ELR (cell line): ENCODE measurements at places on chromosomes 3 and 15.
A peak's percentile ranks its signal among the peaks of the same experiment; 100 is the strongest.

DNA sequence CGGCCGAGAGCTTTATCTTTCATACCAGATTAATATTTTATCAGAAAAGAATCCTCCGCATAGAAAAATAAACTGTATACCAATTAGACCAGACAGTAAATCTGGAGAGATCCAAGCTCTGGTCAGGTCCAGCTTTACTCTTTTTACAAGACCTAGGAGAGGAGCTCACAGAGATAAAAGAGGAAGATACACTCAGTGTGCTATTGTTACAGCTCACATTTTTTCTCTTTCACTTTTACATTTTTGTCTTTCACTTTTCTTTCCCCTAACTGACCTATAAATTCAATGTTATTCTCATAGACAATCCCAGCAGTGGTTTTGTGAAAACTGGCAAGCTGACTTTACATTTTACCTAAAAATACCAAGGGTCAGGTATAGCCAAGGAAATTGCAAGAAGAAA is 55.8 kb downstream of the GUCA1C start:
- no peak for DNase-seq

DNA sequence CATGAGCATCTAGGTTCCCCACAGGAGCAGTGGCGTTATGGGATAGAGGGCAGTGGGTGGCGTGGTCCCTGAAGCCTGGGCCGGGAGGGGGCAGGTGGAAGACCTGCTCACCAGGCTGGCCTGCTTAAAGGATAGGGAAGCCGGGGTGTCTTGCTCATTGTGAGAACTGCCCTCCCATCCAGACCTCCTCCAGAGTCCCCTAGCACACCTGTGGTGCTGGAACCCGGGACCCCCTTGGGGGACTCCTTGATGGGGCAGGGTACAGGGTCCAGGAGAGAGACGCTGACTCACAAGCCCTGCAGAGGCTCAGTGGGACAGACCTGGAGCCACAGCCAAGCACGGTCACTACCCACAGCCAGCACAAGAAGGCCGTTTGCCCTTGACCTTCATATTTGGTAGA is 2.8 kb upstream of the RHCG start:
- DNase-seq, result no peak

DNA sequence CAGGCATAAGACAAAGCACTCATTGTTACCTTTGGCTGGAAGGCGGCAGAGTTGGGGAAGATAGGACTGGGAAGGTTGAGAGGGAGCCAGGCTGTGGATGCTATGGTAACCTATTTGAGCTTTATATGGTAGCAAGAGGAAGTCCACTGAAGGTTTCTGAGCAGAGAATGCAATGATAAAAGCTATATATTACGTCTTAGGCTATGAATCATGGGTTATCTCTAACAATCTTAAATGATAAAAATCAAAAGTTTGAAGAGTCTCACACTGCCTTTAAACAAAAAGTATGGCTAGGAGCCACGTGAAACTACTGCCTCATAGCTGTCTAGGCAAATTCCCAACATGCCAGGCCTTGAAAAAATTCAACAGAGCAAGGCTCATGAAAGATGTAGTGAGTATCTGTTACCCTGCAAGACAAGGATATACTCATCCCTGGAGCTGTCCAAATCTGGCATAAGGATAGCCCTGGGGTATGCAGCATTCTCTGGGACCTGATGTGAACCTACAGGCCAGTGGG is 4.1 kb downstream of the P3H2 start:
- peak; percentile 80 for DNase-seq

- DNase-seq, result peak; percentile 65
Measured at GRCh38 chr3:170076715-170077238, 39.0 kb downstream of the GPR160 start.

DNA sequence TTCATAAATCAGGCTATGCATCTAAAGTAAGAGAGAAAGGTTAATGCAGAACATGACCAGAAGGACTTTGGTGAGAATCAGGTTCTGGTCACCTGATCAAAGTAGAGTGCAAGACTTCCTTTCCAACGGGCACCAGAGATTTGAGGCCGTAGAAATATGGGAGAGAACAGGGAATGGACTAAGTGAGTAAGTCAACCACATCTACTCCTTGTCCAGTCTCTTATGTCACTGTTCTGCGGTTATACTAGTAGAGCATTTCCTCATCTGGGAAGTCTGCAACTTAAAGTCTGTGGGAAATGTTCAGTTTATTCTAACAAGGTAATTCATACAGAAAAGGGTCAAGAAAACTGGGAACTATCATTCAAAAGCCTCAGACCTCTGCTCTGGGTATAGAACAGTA is 232.8 kb downstream of the CPNE4 start:
- DNase-seq, result no peak

GRCh38 chr3:33394403-33395054 is 45.7 kb downstream of the UBP1 start:
- DNase-seq, result no peak

GRCh38 chr3:15781637-15782402 is 16.0 kb downstream of the ANKRD28 start:
- DNase-seq, result no peak

- DNase-seq, result no peak
Measured at GRCh38 chr15:57747206-57747896, 40.8 kb downstream of the POLR2M start.

DNA sequence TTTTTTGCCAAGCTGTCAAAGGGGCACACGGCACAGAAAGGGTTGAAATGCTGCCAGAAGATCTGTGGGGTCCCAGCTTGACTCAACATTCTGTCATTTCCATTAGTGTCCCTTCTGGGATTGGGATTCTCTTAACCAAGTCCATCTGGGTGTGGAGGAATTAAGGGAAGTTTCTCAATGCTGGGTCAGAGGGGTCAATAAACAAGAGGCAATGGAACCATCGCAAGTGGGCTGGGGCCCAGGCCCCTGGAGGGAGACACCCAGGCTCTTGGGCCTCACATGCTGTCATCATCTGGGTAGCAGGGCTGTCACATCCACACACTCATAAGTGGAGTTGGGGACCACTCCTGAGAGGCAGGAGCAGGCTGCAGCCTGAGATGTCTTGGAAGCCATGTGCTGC is 8.1 kb upstream of the APOD start:
- DNase-seq, result no peak

DNA sequence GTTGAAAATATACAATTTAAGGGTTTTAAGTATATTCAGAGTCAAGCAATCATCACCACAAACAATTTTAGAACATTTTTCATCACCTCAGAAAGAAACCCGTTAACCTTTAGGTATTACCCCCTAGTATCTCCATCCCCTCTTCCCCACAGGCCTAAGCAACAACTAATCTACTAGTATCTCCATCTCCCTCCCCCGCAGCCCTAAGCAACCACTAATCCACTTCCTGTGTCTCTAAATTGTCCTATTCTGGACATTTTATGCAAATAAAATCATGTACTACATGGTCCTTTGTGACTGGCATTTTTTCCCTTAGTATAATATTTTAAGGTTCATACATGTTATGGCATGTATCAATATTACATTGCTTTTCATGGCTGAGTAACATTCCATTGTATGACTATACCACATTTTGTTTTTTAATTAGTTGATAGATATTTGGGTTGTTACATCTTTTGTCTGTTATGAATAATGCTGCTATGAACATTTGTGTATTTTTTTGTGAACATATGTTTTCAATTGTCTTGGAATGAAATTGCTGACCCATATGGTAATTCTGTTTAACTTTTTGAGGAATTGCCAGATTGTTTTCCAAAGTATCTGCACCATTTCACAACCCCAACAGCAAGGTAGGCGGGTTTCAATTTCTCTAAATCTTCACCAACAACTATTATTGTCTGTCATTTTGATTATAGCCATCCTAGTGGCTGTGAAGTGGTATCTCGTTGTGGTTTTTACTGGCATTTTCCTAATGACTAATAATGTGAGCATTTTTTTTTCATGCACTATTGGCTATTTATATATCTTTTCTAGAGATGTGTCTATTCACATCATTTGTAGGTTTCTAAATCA is 215.6 kb upstream of the CD96 start:
- peak; percentile 60 for DNase-seq

DNA sequence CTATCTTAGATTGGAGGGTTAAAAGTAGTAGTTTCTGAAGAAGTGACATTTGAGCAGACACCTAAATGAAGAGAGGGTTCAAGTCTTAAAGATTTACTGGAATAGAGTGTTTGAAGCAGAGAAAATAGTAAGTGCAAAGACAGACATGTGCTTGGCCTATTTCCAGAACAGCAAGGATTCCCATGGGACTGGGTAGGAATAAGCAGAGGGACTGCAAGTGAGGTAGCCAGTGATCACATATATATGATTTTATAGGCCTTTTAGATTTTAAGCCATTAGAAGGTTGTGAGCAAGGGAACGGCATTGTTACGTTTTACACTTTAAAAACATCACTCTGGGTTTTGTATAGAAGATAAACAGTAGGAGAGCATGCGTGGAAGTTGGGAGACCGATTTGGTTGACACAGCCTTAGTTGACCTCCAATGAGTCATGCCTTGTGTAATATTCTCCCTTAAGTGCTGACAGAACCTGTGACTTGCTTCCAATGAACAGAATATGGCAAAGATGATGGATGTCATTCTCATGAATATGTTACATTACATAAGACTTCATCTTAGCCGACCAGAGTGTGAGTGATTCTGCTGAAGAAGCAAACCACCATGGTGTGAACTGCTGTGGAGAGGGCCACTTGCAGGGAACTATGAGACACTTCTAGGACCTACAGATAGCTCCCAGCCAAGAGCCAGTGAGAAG is 37.1 kb upstream of the SLC4A7 start:
- DNase-seq, result peak; percentile 90

DNA sequence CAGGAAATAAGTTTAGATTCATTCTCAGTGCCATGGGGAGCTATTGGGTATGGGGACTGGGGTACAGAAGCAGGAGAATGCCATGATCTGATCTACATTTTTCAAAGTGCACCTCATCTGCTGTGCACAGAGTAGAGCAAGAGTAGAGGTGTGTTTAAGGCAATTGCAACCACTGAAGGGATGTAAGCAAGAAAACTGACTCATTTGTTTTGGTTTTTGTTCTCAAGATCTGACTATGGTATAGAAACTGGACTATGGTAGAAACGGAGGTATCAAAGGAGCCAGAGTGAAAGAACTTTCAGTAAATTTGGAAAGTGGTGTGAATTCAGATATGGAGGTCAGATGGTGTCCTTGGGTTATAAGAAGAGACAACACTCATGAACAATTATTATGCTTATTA is 86.2 kb upstream of the CMSS1 start:
- no peak for DNase-seq

DNA sequence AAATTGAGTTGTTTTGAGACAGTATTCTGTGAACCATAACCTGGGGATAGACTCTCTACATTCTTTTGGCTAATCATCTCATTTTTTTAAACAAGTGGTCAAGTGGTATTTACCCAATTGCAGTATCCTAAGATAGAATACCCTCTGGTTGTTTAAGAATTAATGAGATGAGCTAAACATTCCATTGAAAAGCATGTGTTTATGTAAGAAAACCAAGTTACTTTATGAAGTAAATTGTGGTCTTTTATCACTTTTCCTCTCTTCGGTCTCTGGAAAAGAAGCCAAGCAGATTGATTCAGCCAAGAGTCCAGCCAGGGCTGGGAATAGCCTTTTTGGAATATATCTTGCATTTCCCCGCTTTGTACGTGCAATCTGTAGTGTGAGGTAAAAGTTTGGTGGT is 185.7 kb upstream of the TOPAZ1 start:
- peak; percentile 23 for DNase-seq

DNA sequence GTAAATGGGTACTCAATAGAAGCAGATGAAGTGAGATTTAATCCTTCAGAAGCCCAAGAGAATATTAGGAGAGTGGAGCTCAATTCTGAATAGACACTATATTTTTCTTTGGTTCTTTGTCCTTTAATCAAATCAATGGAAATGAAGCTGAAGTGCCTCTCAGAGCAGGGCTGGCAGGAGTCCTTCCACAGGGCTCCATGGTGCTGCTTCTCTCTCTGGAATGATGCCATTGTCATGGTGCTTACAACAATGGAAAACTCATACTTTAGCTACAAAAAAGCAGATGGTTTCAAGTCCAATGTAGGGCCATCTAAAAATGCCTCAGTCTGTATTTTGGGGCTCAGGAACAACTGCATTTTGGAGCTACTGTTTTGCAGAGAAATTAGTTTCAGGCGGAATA is 125.1 kb downstream of the SNRK start:
- DNase-seq, result no peak

- DNase-seq, result peak; percentile 50
Measured at GRCh38 chr15:71055461-71055860, 59.8 kb upstream of the THSD4 start.

- no peak for DNase-seq
Measured at GRCh38 chr3:64444490-64445108, 219.3 kb upstream of the PRICKLE2 start.

DNA sequence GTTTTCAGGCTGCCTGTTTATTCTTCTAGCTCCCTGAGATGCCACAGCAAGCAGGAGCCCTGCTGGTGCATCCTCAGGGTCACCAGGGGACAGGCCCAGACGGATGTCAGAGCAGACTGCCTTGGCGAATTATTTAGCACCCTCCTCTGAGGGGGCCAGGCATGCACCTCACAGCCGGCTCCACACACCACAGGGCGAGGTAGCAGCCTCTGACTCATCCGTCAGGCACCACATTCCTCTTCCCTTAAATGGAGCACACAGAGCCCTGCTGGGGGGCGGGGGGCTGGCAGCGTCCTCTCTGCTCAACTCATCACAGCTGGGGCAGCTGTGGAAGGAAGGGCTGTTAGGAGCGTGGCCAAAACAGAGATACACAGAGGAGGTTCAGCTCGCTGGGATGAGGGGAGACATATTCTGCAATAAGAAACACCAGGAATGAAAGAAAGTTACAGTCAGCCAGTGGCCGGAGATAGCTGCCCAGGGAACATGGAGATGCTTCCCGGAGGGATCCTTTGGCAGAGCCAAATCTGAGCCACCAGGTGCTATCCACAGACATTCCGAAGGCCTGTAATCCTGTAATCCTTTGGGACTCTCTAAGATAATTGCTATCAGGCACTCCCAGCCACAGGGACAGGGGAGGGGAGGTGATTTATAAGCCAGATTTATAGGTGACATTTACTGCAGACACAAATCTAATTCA is 13.9 kb upstream of the PRICKLE2 start:
- peak; percentile 92 for DNase-seq

- DNase-seq, result peak; percentile 63
Measured at GRCh38 chr15:71806452-71806931, 3.9 kb upstream of the NR2E3 start.

DNA sequence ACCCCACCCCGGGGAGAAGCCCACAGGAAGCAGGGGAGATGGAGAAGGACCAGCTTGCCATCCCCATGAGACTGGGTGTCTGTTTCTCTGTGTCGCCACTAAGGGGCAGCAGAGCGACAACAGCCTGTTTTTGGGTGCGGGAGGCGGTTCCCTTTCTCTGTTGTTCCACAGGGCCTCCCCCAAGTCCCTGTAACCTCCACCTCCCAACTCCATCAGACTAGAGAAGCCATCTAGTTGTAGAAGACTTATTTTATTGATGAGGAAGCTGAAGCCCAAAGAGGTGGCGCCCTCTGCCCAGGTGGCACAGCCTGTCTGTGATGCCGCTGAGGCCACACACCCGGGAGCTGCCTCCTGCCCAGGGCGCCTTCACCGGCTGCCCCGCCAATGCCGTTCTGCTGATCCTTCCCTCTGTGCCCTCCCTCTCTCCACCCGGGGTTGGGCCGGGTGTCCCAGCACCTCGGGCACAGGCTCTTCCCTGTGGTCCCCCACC is 3.9 kb upstream of the CCDC9B start:
- DNase-seq, result peak; percentile 77

GRCh38 chr3:137463131-137463530 is 301.0 kb upstream of the SOX14 start:
- no peak for DNase-seq
